A549 treated with ZK216348 at 1 μM for 4 hours (cell line): ENCODE measurements at places on chromosomes 5 and 9. TPM values are rescaled to one million over a fixed set of nuclear protein-coding genes. Genes with fewer than 3 reads are reported as not detected.

Gene ZFP2
- total RNA-seq, result not detected in 5 replicates

Gene UBE2QL1
- total RNA-seq, result 0.13 to 0.30 TPM (median 0.27 TPM) in 5 replicates

Gene SLC28A3
- total RNA-seq, result 0.04 TPM in 1 of 5 replicates, not detected in the others

Gene SYNPO
- total RNA-seq, result 17.5 to 31.2 TPM (median 29.6 TPM) in 5 replicates

Gene IFNA13
- not detected in 5 replicates for total RNA-seq

Gene NPR3
- 15.6 to 22.5 TPM (median 19.0 TPM) in 5 replicates for total RNA-seq

Gene TTC16
- 0.05 TPM in 1 of 5 replicates, not detected in the others for total RNA-seq

Gene AFAP1L1
- 7.6 to 11.4 TPM (median 10.7 TPM) in 5 replicates for total RNA-seq

Gene AK8
- 0.43 to 1.4 TPM (median 1.2 TPM) in 5 replicates for total RNA-seq

Gene ROR2
- total RNA-seq, result 1.4 to 2.4 TPM (median 1.7 TPM) in 5 replicates

Gene PRELID2
- total RNA-seq, result 6.6 to 9.2 TPM (median 8.2 TPM) in 5 replicates
